Activated B cell treated with CpG ODN at 0.5 μM for 24 hours (primary cell): ENCODE measurements at places on chromosomes 2 and 18.

DNA sequence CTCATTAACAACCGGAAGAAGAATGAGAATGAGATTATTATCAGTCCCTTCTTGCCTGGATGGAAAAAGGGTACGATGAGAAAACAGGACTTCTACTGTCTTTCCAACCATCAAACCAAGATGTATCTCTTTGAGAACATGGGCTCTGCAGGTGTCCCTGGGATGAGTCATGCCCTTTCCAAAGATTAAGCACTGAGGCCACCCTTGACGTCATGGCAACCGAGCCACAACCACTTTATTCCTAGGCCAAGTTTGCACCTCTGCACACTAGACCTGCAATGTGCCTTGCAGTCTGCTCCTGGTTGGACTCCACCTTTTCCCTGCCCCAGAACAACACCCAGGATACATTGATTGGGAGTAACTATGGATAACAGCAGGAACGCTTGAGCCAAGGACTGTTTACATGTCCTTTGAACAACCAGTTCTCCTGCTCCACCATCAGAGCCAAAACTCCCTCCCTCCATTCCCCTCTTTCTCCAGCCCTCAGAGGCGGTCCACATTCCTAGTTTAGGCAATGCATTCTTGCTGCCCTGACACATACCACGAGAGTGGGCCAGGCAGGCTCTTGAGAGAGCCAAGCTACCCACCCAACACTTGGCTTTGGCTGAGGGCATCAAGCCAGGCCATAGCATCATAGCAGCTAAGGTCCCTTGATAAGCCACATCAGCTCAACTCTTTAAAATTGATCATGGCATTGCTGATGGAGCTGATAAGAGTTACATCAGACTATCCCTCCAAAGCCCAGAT, 310.7 kb downstream of the TNS1 start:
- H3K27ac ChIP-seq: no peak overlapping the region
- DNase-seq: no peak
- no peaks in the 10 kb centered on the region for H3K4me1 ChIP-seq
- H3K4me3 ChIP-seq: no peak overlapping the region
- H3K27me3 ChIP-seq: peaks cover 5% of the 10 kb centered on the region

- H3K36me3 ChIP-seq: no peaks in the 10 kb centered on the region
- no peak for DNase-seq
- H3K4me1 ChIP-seq: no peaks in the 10 kb centered on the region
- H3K27ac ChIP-seq: no peak overlapping the region
- H3K27me3 ChIP-seq: no peaks in the 10 kb centered on the region
- no peak overlapping the region for H3K4me3 ChIP-seq
Measured at GRCh38 chr18:79552140-79552631, 127.4 kb upstream of the CTDP1 start.

DNA sequence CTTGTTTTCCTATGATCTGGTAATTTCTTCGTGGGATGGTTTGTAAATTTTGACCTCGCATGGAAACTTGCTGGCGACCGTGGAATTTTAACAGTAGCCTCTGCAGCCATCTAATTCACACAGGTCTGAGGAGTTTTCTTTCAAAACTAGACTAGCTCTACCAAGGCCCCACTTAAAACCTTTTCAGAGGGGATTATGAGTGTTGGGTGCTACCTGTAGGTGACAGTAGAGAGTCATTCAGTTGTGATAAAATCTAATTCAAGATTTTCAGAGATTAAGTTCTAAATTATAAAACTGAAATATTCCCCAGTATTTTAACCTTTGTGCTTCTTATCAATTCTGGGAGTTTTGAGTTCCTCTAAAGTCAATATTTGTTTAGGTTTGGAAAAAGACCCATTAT, 31.0 kb downstream of the THSD7B start:
- H3K27ac ChIP-seq: no peak overlapping the region
- H3K4me3 ChIP-seq: no peak overlapping the region
- H3K27me3 ChIP-seq: no peaks in the 10 kb centered on the region
- no peaks in the 10 kb centered on the region for H3K4me1 ChIP-seq

DNA sequence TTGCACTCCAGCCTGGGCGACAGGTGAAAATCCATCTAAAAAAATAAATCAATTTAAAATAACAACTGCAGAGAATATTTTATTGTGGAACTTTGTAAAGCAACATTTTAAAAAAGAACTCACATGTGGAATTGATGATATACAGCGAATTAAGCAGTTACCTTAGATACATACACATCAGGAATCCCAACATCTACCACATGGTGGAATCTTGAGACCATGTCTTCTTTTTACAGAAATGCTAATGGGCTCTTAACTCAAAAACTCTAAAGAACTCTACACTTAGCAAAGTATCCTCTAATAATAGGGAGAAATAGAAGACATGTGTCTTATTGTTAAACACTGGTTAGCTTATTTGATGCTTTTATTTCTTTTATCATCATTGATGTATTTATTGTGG, 373.6 kb downstream of the CDH7 start:
- H3K27ac ChIP-seq: no peak overlapping the region
- no peaks in the 10 kb centered on the region for H3K4me1 ChIP-seq
- no peaks in the 10 kb centered on the region for H3K27me3 ChIP-seq
- no peaks in the 10 kb centered on the region for H3K36me3 ChIP-seq
- no peak for DNase-seq

- no peak for DNase-seq
- H3K27me3 ChIP-seq: peaks cover 15% of the 10 kb centered on the region
Measured at GRCh38 chr2:64359892-64360657, 93.9 kb upstream of the LGALSL start.

GRCh38 chr2:129868151-129868550, 111.3 kb upstream of the RAB6C start:
- DNase-seq: no peak
- H3K4me1 ChIP-seq: no peaks in the 10 kb centered on the region
- no peaks in the 10 kb centered on the region for H3K36me3 ChIP-seq

GRCh38 chr2:18630541-18630940, 41.2 kb upstream of the NT5C1B start:
- H3K4me1 ChIP-seq: no peaks in the 10 kb centered on the region
- peaks cover 13% of the 10 kb centered on the region for H3K36me3 ChIP-seq
- no peak overlapping the region for H3K4me3 ChIP-seq

DNA sequence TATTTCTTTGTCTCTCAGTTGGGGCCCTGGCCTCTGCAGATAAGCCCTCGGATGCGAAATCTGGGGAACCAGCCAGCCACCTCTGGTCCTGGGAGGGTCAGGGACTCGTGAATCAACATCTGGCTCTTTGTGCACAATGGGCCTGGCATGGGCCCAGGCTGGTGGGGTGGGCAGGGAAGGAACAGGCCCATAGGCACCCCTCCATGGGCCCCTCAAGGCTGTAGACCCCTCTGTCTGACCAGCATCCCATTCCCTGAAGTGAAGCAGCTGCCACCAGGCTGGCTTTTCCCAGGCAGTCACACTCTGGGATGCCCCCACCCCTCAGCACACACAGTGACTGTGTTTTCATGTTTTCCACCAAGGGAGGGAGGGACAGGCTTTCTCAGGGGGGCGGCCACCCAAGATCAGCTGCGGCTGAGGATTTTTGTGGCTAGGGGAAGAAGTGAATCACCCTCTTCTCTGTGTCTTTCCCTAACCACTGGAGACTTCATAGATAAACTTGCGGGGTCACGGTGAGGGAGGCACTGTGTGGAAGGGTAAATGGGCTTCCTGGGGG, 166.0 kb downstream of the AGAP1 start:
- no peak overlapping the region for H3K27ac ChIP-seq
- no peak overlapping the region for H3K4me3 ChIP-seq
- no peaks in the 10 kb centered on the region for H3K36me3 ChIP-seq
- peaks cover 46% of the 10 kb centered on the region for H3K27me3 ChIP-seq
- no peak for DNase-seq

DNA sequence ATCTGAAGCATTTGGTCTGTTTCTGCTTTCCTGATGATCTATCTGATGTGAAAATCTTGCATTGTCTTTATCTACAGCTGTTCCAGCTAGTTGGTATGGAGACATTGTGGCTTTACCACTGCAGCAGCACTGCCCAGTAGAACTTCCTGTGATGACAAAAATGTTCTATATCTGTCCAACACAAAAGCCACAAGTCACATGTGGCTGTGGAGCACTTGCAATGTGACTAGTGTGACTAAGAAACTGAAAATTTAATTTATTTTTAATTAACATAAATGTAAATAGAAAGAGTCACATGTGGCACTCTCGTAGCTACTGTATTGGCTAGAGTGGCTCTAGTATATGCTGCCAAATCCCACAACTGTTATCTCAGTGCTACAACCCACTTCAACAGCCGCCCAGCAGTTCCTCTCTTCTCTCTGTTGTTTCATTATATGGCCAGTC, 425.7 kb downstream of the SETBP1 start:
- peaks cover 2% of the 10 kb centered on the region for H3K4me1 ChIP-seq
- peak overlapping the region; percentile 21 for H3K4me3 ChIP-seq
- no peaks in the 10 kb centered on the region for H3K36me3 ChIP-seq

GRCh38 chr2:10957391-10957790, 45.7 kb downstream of the KCNF1 start:
- H3K27me3 ChIP-seq: peaks cover 4% of the 10 kb centered on the region
- no peaks in the 10 kb centered on the region for H3K4me1 ChIP-seq
- no peaks in the 10 kb centered on the region for H3K36me3 ChIP-seq
- DNase-seq: no peak
- H3K27ac ChIP-seq: no peak overlapping the region

GRCh38 chr2:233007270-233007669, 5.8 kb downstream of the NGEF start:
- no peaks in the 10 kb centered on the region for H3K36me3 ChIP-seq
- DNase-seq: no peak

DNA sequence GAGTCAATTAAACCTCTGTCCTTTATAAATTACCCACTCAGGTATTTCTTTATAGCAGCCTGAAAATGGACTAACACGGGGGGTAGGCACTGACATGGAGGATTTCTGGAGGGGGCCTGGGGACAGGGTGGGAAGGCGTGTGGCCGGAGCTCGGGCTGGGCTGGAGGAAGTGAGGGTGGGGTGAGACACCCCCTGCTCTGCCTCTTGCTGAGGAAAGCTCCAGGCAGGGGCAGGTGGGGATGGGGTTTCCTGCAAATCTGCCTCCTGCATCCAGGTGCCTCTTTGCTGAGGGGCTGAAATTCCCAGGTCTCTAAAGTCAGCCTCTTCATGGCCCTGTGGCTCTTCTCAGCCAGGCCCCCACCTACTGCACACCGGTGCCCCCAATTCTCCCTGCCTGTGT, 25.7 kb upstream of the OTOS start:
- H3K27ac ChIP-seq: no peak overlapping the region
- H3K36me3 ChIP-seq: no peaks in the 10 kb centered on the region
- no peak overlapping the region for H3K4me3 ChIP-seq
- no peaks in the 10 kb centered on the region for H3K4me1 ChIP-seq
- peaks cover 2% of the 10 kb centered on the region for H3K27me3 ChIP-seq

DNA sequence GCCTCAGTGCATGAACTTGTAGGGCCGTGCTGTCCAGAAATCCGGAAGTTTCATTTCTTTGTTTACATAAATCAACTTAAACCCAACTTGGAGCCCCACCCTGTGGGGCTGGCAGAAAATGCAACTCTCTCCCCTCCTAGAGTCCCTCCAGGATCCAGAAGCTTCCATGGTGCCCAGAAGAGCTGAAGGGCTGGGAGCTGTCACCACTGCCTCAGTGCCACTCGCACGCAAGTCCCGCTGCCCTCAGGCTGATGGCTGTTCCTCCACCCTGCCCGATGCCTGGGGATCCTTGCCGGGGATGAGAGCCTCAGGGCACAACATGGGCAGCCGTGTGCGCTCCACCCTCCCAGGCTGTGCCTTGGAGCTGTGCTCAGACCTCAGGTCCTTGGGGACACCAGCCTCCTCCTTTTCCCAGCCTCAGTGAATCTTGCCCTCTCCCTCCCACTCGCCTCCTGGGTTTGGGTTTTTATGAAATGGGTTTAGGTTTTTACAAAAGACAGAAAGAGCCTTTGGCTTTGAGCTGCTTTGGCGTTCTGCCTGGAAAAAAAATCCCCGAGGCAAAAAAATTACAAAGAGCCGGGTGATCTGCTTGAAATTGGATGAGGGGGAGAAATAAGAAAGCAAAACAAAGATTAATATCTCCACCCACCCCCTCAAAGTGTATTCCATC, 155.2 kb downstream of the TWIST2 start:
- no peak overlapping the region for H3K4me3 ChIP-seq
- H3K36me3 ChIP-seq: no peaks in the 10 kb centered on the region
- H3K27ac ChIP-seq: no peak overlapping the region

GRCh38 chr2:64543008-64543697, 19.0 kb downstream of the AFTPH start:
- H3K27ac ChIP-seq: no peak overlapping the region
- H3K27me3 ChIP-seq: no peaks in the 10 kb centered on the region
- DNase-seq: no peak
- peaks cover 68% of the 10 kb centered on the region for H3K4me1 ChIP-seq
- peaks cover 17% of the 10 kb centered on the region for H3K36me3 ChIP-seq

- no peaks in the 10 kb centered on the region for H3K4me1 ChIP-seq
- no peaks in the 10 kb centered on the region for H3K27me3 ChIP-seq
- no peaks in the 10 kb centered on the region for H3K36me3 ChIP-seq
- no peak overlapping the region for H3K4me3 ChIP-seq
- H3K27ac ChIP-seq: no peak overlapping the region
Measured at GRCh38 chr2:128545085-128545484, 226.4 kb upstream of the HS6ST1 start.

DNA sequence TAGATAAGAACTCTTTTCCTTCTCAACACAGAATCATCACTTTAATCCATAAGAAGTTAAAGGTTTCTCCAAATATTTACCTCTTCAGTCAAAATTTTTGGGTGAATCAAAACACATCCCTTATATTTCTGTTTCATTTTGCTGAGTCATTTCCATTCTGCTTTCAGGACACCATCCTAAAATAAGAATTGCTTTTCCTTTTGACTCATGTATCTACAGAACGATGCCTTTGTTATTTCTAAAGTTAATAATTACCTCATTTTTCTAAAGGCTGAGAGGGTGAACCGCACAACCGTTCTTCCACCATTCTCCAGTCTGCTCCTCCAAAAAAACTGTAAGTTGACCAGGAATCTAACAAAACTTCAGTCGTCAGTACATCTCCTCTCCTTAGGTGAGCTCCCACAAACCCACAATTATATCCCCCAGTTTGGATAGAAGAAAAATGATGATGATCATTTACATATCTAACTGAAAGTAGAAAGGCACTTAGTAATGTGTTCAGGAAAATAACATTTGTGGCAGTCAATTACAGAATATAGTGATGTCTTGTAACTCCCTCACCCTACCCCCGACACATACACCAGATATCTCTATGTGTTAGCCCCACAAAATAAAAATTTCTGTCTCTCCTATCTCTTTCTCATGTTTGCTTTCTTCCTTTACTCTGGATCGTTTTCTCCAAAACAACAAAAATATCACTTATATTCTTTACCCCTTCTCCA, 162.5 kb downstream of the RAD51AP2 start:
- peaks cover 4% of the 10 kb centered on the region for H3K27me3 ChIP-seq
- no peaks in the 10 kb centered on the region for H3K36me3 ChIP-seq
- H3K27ac ChIP-seq: no peak overlapping the region
- no peak overlapping the region for H3K4me3 ChIP-seq
- no peak for DNase-seq

GRCh38 chr2:150732064-150732463, 244.6 kb upstream of the RND3 start:
- no peak overlapping the region for H3K4me3 ChIP-seq
- no peak for DNase-seq
- no peaks in the 10 kb centered on the region for H3K4me1 ChIP-seq
- H3K36me3 ChIP-seq: no peaks in the 10 kb centered on the region
